CD4-positive, alpha-beta T cell treated with Interleukin-10 for 1 hour (primary cell): ENCODE measurements at places on chromosomes 7 and 10.

GRCh38 chr10:72088889-72089575 lies 681 bp upstream of the SPOCK2 start:
- DNase-seq: peak; percentile 54

DNA sequence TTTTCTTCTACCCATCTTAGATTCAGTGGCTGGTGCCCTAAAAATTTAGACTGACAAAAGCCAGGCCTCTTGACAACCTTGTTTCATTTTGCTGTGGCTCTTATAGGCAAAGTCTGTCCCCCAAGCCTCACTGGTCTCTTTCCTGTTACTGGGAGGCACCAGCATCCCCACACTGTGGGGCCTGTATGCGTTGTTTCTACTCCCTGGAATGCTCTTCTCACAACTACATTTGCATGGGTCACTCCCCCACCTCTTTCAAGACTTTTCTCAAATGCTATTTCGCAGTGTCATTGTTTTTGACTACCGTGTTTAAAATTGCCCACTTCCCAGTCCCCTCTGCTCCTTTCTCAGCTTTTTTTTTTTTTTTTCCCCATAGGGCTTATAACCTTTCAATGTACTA lies 108.7 kb upstream of the DGKB start:
- DNase-seq: no peak

- DNase-seq: no peak
Measured at GRCh38 chr7:45704683-45705016, 130.5 kb downstream of the ADCY1 start.

DNA sequence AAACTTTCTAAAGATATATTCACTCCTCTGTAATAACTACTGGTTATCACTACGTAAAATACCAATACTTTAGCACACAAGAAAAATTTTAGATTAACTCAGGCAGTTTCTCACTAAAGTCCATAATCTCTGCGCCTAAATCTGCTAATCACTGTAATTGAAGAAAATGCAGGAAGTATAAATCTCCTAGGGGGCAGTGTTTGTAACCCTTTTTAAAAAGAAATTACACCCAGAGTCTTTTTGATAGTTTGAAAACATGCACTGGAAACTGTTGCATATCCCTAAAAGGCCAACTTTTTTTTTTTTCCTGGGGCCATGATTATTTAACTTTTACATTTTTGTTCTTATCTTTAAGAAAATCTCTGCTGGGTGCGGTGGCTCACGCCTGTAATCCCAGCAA lies 209.6 kb downstream of the KIAA1217 start:
- no peak for DNase-seq

DNA sequence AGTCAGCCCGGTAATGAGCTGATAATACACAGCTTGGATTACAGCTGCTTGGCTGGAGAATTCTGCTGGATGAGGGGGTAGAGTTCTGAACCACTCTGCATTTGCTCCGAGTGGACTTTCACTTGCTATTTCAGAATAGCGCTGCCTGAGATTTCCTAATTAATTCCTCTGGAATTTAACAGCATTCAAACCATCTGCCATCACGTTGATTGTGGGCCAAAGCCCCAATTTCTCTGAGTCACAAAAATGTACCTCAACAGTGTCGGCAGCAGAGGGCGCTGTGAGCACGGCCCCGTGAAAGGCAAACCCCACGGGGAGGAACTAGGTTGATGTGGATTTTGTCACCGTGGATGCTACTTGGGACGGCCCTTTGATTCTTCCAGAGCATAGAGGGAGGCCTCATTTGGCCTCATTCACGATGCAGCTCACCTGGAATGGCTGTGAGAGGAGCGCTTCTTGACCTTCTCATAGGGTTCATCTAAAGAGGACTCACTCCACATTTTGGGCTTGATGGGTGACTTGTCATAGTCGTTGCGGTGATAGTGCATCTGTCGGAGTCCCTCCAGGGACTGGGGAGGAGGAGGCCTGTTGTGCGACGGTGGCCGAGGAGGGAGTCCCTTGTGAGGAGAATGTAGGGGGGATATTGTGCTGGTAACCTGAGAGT lies 73.3 kb downstream of the PRPF18 start:
- peak; percentile 65 for DNase-seq

DNA sequence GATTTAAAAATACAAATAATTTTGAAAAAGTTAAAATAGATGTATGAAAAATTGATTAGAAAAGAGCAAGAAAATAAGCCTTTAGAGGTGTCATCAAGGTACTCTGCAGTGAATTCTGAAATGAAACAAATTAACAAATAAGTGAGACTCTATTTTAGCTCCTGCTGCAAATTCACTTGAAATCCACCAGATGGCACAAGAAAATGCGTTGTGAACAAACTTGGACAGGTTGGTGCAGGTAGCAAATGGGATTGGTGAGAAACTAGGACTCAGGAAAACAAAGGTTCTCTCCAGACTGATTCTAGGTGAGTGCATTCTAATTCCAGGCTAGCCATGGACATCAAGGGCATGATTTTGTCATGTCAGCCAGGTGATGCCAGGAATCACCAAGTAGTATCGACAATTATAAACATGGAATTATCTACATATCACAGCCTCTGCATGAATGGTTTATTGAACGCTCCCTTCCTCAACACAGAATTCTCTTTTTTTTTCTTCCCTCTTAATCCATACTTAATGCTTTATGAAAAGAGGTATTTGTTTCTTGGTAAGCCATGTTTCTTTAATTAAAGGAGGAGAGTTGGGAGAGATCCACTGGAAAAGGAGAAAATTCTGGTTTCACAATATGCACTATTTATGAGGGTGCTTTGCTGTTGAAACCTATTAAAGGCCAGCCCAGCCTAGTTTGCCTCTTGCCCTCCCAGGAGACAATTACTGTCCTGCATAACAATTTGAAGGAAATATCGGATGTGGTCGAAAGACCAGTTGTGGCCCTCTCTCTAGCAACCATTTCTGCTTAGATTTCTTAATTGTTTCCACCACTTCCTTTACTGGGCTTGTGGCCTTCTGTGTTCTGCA lies 118.1 kb downstream of the ZNF365 start:
- peak; percentile 21 for DNase-seq

GRCh38 chr10:61398366-61399129 lies 54.6 kb downstream of the TMEM26 start:
- no peak for DNase-seq

GRCh38 chr10:69407621-69408301 lies 9.0 kb downstream of the TACR2 start:
- DNase-seq: peak; percentile 50

- DNase-seq: no peak
Measured at GRCh38 chr7:33836797-33837355, 68.5 kb upstream of the BMPER start.

GRCh38 chr10:71291528-71291900 lies 27.5 kb upstream of the SLC29A3 start:
- no peak for DNase-seq

GRCh38 chr7:154914308-154914995 lies 88.5 kb downstream of the PAXIP1 start:
- DNase-seq: no peak

- no peak for DNase-seq
Measured at GRCh38 chr10:108877095-108877561, 1046.2 kb downstream of the XPNPEP1 start.

GRCh38 chr10:129552119-129552518 lies 85.1 kb downstream of the MGMT start:
- no peak for DNase-seq

- no peak for DNase-seq
Measured at GRCh38 chr7:120064565-120064964, 208.4 kb upstream of the KCND2 start.

GRCh38 chr7:74399006-74399405 lies 54.7 kb upstream of the GTF2IRD1 start:
- no peak for DNase-seq

- no peak for DNase-seq
Measured at GRCh38 chr7:80591654-80592053, 46.8 kb upstream of the CD36 start.
